ENCODE measurements at places on chromosomes 2 and 18.

- no peak for DNase-seq
These were observed 30.8 kb downstream of the TCF4 start for GRCh38 chr18:55557211-55557610.

DNA sequence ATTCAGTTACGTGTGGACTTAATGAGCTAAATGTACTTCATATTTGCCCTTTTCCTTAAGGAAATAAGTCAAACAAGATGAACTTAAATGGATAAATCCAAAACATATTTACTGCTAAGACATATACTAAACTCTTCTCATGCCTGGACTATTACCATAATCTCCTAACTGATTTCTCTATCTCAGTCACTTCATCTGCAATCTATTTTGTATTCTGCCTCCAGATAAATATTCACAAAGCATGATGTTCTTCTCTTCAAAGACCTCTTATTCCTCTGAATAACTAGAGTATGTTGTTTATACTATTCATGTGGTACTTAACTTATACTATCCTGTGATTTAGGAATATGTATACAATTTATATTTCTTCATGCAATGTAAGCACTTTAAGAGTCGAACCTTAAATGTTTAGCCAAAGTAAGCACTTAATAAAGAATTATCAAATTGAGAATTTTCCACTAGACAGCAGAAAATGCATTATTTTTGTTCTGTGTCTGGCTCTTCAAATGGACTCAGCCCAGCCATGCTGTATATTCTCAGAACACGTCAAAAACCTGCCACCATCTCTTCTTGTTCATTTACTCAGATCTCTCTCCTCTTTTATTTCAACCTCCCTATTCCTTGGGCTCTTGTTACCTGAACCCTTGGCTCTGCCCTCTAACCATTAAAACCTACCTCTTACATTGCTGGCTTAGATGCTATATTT, 79.9 kb upstream of the ARHGAP28 start:
- no peak for DNase-seq

GRCh38 chr2:161943011-161943410, 131.0 kb downstream of the DPP4 start:
- no peak for DNase-seq

DNA sequence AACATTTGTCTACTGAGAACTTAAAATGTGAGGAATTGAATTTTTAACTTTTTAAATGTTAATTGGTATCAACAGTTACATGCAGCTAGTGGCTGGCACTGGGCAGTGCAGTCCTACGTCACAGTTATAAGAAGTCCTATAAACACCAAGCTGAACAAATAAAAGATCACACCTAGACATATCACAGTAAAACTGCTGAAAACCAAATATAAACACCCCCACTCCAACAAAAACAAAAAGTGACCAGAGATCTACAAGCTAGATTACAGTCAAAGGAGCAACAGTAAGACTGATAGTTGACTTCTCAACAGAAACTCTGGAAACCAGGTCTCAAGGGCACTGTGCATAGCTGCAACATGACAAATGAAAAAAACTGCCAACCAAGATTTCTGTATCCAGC, 19.4 kb downstream of the TLK1 start:
- no peak for DNase-seq

DNA sequence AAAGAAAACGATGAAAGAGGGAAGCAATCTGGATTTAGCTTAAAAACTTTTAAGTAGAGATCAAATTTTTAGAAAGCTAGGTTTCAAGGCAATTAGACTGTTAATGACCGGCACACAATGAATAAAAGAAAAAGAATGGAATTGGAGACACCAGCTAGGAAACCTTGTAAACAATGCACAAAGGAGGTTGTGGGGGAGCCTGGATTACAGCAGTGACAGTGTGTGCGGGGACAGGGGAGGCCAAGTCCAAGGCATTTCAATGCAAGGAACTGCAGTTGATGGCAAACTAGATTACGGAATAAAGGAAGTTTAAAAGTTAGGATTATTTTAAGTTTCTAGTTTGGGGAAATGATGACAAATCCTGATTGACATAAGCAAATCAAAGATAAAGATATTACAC, 74.5 kb downstream of the DTNB start:
- no peak for DNase-seq

GRCh38 chr18:23462876-23463275, 9.8 kb downstream of the RIOK3 start:
- DNase-seq: no peak

DNA sequence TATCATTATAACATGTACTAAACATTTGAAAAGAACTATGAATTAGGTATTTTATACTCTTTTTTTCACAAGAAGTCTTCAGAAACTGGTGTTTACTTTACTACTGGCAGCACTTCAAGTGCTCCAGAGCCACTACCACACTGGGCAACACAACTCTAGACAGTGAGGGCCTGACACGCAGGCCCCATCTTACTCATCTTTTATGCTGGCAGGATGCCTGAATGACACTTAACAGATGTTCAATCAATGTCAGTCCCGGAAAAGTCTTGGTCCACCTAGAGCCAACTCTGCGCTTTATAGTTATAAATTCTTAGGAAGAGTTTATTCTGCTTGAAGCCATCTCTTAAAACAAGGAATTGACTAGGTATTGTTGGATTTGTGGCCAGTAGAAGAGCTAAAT, 8.7 kb upstream of the WIPF1 start:
- DNase-seq: peak; percentile 75

- no peak for DNase-seq
These were observed 100.2 kb downstream of the SH3RF3 start for GRCh38 chr2:109229094-109229675.

DNA sequence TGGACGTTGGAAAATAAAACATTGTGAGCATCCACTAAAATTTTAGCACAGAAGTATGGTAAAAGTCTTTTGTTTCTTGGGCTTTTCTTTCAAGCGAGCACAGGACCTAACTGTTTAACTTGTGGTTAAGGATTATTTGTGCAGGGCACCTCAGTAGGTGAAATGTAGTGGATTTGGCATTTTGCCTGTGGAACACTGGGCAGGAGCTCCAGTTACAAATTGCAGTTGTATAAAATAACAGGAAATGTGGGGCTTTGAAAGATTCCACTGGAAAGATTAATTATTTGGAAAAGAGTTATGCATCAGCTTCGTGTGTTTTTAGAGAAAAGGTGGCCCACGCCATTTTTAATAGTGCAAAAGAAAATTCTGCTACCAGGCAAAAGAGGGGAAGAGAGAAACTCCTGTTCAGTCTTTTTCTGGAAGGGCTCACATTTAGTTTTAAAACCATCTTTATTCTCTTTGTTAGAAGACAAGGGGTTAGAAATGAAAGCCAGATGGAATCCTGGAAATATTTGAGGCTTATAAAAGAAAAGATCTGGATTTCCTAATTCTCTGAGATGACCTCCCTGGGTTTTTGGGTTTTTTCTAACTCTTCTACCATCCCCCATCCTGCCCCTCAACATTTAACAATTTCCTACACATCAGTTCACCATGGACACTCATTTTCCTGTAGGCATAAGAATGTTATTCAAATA, 144.3 kb upstream of the SERTAD2 start:
- DNase-seq: no peak

GRCh38 chr18:45962461-45962860, 4.7 kb downstream of the EPG5 start:
- peak; percentile 75 for DNase-seq

DNA sequence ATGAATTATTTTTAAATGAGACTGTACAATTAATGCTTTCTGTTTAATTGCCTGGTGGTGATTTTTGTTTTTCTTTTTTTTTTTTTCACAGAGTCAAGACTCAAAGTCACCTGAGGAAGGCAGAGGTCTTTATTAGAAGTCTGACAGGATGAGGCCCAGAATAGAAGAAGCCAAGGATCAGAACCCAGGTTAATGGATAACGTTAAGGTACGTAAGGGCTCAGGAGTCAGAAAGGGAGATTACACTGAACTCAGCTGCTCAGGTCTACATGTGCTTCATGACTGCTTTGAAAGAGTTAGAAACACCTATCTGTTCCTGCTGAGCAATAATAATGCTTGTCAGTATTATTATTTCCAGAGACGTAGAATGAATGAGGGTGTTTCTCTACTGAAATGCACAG, 196.5 kb downstream of the LRATD1 start:
- no peak for DNase-seq

DNA sequence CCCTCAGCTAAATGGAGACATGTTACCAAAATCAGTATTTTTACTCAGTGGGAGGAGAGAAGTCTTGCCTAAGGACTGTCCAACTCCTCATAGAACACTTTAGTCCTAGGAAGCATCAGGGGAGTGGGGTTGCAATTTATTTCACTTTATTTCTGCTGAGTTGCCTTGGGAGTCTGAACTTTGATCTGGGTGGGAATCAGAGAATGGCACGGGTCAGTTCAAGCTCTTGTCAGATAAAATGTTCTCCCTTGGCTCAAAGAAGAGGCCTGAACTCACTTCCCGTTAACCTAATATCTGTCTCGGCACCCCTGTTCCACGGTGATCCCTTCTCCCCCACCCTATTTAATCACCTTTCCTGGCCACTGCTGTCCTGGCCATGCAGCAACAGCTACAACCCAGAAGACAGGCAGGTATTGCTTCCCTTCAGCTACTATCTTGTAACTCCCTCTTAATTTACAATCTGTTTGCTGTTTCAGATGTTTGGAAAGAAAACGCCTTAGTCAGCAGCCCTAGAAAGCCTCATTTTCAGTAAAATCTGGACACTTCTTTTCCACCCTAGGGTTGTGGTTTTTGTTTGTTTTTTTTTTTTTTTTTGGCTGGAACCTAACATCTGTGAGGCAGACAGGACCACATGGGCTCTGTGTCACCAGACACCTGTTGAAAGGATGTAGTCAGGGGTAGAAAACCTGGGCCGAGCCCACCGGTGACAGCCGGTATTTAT, 52.5 kb downstream of the SERTAD2 start:
- no peak for DNase-seq

DNA sequence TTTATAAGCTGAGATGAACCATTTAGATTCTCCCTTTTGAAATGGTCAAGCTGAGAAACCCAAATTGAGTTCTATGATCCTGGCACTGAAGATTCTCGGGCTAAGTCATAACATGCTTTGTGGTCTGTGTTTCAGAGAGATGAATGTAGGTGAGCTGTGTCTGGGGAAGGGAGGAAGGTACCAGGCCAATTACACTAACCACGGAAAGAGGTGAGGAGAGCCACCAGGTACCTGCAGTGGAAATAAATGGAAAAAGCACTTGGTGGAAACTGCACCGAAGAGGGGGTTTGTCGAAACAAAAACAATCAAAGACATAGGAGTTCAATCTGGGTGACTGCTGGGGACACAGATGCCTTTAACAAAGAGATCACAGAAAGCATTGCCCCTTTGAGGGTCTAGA, 963 bp upstream of the MRPL44 start:
- no peak for DNase-seq

DNA sequence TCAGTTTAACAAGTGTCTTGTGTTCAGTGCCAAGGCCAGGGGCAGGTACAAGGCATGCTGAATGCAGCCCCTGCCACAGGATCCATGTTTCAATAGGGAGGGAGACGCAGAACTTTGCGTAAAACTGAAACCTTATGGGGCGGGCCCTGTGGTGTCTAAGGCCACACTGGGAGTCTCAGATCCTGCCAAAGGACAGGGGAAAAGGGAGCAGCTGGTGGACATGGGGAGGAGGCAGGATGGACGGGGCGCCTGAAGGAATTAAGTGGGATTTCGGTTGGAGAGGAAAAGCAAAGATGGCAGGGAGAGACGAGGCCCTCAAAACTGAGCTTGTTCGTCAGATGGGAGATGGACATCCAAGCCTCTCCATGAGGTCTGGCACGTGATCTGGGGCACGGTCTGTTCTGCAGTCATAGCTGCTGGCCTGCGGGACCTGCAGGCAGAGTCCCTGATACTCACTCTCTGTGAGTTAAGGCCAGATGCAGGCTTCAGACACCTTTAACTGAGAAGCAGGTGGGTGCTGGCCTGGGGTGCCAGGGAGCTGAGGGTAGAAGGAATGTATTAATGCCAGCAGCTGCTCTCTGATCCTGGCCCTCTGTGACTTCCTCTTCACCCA, 48.8 kb downstream of the TCF7L1 start:
- DNase-seq: no peak

GRCh38 chr18:74498712-74499627, 2.8 kb downstream of the CNDP2 start:
- DNase-seq: peak; percentile 93

DNA sequence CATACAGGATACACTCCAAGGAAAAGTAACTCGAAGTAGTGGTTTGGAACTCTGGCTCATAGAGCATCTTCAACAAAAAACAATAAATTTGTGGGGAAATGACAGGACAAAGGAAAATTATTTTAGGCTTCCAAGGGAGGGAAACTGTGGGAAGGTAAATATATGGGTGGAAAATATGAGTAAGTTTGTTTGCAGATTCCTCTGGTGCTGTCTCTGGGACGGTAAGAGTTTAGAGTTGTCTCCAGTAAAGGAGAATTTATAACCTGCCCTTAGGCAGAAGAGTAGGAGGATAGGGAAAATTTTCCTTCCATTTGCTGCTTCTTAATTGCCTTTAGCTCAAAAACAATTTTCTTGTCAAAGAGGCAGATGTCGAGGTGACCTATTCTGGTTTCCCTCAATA, 19.3 kb downstream of the HNMT start:
- no peak for DNase-seq

DNA sequence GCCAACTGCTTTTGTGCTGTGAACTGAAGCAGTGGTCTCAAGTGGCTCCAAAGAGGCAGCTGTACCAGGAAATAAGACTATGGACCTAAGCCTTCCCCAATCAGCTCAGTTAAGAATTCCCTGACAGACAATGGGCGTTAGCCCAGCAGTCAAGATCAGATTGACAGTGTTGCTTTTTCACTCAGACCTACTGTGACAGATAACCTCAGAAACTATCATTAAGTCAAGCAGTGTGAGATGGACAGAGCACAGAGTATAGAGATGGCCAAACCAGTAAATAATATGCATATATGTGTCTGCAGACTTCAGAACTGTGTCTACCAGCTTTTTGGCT, 215.3 kb downstream of the ZFP36L2 start:
- no peak for DNase-seq

GRCh38 chr2:88220718-88221117, 50.6 kb downstream of the THNSL2 start:
- no peak for DNase-seq

DNA sequence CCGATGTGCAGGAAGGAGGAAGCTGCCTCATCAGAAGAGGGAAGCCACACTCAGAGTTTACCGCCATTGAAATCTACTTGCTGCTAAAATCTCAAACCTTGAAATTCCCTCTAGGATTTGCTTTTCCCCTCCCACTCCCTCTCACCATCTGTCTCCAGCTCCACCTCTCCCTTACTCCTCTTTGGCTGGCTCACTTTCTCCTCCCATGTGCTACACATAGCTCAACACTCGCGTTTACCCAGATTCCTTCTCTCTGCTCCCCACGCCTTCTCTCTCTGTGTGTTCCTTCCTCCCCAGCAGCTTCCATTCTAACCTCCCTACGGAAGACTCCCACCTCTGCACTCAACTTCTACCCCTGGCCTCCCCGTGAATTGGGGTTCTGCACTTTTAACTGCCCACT, 143.1 kb downstream of the DNER start:
- no peak for DNase-seq

Measured in activated effector memory CD4-positive, alpha-beta T cell treated with anti-CD3 and anti-CD28 coated beads, Interleukin-2, amount 50 U/mL, for 16 hours (primary cell).